ENCODE measurements at places on chromosomes 5 and 9.

- no peak for DNase-seq
Measured at GRCh38 chr5:66249920-66250319, 105.8 kb downstream of the SREK1 start.

DNA sequence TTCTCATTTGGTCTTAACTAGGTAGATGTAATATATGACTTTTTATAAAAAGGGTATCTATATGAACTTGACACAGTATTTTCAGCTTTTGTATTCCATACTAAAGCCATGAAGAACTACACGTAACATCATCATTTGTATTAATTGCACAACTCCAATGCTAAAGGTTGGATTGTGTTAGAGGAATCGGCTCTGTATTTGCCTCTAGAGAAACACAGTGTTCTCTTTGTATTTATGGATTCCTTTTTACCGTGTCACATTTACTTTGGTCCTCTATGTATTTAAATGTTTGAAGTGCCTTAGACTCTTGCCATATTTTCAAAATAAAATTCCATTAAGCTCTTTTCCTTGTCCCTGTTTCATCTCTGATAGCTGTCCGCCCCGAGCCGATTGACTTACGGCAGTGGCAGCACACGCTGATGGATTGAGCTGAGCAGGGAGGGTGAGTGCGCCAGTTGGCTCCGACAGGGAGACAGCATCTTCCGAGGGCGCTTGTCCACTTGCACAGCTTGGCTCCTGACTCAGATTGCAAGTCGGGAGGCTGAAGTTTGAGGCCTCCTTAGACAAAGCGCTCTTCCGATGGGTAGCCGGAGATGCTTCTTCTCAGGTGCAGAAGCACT lies 95.6 kb upstream of the DMRT1 start:
- DNase-seq = no peak

DNA sequence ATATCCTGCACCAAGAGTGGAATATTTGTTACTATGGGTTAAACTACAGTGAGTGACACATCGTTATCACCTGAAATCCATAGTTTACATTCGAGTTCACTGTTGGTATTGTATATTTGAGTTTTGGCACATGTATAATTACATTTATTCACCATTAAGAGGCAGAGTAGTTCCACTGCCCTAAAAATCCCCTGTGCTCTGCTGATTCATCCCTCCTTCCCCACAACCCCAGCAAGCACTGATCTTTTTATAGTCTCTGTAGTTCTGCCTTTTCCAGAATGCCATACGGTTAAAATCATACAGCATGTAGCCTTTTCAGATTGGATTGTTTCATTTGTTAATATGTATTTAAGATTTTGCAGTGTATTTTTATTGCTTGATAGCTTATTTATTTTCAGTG lies 495.2 kb downstream of the DIRAS2 start:
- no peak for DNase-seq

DNA sequence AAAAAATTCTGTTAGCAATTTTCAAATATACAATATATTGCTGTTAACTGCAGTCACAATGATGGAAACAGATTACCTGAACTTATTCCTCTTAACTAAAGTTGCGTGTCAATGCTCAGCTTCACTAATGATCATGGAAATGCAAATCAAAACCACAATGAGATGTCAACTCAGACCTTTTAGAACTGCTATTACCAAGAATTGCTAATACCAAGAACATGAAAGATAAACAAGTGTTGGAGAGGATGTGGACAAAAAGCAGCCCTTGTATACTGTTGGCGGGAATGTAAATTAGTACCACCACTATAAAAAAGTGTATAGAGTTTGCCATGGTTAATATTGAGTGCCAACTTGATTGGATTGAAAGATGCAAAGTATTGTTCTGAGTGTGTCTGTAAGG lies 1409.7 kb upstream of the CDH18 start:
- no peak for DNase-seq

DNA sequence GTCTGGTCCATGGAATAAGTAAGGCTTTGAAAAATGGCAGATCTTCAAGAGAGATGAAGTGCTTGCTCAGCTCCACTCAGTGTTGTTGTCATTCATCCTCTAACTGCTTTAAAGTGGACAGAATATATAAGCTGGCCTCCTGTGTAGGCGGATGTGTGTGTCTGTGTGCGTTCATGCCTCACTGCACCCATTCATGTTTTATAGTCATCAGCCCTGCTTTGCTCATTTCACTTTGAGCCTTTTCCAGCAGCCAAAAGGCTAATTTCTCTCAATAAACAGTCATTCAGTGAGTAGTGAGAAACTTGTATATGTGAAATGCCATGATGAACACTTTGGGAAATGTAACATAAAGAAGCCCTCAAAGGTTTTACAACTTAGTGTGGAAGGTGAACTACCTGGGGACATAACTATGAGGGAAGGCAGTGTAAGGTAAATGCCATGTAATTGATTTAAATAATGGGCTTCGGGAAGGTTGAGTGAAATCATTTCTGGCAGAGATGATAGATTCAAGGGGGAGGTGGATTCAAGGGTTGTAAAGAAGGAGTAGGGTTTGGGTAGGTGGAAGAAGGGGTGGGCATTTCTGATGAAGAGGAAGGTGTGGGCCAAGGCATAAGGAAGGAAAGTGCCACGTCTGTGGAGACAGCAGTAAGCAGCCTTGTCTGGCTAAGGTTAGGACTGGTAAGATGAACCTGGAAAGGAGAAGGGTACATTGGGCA lies 15.7 kb downstream of the TTC23L start:
- DNase-seq = peak; percentile 93

- peak; percentile 92 for DNase-seq
Measured at GRCh38 chr5:56910210-56910965, 992 bp downstream of the SETD9 start.

- no peak for DNase-seq
Measured at GRCh38 chr9:70403166-70403565, 11.3 kb downstream of the KLF9 start.

- no peak for DNase-seq
Measured at GRCh38 chr5:168227973-168228615, 63.4 kb upstream of the WWC1 start.

GRCh38 chr9:87834357-87834756 lies 48.3 kb upstream of the SPATA31E1 start:
- peak; percentile 6 for DNase-seq

DNA sequence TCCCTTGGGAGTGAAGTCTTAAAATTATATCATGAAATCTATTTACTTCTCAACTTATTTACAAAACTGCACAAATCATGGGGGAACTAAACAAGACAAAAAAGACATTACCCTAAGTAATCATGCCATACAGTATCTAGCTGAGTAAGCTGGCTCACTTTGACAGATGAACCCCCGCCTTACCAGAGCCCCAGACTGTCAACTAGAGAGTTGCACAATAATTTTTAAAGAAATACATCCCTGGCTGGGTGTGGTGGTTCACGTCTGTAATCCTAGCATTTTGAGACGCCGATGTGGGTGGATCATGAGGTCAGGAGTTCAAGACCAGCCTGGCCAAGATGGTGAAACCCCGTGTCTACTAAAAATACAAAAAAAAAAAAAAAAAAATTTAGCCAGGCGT lies 62.3 kb downstream of the LPAR1 start:
- no peak for DNase-seq

DNA sequence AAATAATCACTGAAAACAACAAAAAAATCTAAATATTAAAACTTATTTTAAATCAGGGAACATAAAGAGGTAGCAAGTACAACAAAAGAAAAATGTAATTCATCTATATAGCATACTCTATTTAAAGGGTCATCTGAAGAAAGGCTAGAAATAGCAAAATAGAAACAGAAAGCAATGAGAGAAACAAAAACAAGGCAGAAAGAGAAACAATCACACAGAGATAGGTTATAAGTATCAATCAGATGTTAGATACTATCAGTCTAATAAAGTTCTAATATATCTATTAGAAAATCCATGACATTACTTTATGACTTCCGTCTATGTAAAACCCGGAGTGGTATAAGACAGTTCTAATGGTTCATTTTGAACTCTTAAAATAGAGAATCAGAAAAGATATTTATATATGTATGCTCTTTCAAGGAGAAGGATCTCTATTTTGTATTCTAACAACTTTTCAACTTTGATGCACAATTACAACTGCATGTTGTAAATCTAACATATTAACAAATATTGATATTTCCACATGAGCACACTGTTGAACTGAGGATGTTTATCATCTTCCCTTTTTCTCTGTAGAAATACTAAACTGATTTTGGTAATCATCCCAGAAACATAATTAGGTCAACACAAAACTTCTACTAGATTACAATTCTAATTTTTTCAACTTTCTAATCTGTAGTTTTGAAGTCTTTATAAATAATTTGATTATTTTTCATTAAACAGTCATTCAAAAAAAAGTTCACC lies 15.8 kb downstream of the RICTOR start:
- no peak for DNase-seq

DNA sequence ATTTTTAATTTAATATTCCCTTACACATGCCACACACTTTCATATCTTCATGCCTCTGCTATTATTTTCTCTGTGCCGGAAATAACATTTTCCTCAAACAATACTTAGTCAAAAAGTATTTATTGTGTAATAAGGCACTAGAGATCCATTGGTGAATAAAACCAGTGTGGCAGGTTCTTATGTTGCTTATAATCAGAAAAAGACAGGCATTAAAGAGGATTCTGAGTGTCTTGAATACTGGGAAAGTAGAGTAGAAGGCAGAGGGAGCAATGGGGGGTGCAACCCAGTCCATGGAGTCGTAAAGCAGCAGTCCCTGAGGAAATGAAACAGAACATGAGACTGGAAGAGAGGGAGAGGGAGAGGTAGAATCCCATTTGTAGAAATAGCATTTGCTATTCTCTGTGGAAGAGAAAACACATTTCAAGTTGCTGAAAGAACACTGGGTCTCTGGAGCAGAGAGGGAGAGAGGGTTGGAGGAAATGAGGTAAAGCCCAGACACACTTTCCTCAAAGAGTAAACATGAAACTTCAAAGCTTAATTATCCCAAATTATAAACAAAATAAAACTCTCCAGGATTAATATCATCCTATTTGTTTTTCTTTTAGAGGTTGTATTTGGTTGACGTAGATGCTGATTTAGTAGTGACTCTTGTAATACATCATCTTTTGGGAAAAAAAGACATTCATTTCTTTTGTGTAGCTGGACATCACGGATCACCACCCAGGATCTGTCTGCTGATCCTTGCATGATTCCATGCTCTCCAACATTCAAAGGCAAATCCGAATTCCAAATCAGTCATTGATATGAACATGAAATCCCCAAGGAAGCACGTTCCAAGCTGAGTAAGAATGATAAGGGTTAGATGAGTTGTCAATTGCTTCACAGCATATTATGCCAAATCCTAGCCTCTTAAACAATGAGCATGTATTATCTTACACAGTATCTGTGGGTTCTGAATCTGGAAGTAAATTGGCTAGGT lies 37.4 kb upstream of the GRAMD2B start:
- DNase-seq = no peak

- DNase-seq = no peak
Measured at GRCh38 chr5:142881784-142882126, 111.6 kb downstream of the ARHGAP26 start.

DNA sequence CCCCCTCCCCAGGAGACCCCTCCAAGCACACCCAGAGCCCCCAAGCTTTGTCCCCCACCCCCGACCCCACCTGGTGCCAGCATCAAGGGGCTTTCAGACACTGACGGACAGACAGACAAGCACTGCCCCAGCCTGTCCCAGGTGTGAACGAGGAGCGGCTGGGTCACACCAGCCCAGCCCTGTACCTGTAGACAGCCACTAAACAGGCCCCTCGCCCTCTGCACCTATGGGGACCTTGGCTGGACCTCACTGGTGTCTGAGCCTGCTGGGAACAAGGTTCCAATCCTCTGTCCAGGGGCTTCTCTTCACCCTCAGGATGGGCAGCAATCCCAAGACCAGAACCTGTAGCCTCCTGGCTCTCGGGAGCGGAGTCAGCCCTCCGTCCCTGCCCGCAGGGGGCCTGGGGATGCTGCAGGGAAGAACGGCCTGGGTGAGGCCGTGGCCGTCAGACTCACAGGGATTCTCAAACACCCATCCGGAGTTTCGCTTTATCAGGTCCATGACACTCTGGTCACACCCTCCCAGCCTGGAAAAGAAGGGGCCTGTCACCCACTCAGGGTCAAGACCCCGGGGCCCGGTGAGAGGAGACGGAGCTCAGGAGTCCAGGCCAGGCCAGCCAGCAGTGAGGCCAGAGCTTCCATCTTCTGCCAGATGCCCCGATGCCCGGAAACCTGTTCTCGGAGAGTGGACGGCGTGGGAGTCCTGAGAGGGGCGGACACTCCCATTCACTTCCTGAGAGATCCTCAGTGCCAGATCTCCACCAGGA lies 2.8 kb downstream of the LCN6 start:
- DNase-seq = no peak

GRCh38 chr9:137278061-137278701 lies 655 bp downstream of the TOR4A start:
- no peak for DNase-seq
